ENCODE measurements at places on chromosomes 5 and 9.

DNA sequence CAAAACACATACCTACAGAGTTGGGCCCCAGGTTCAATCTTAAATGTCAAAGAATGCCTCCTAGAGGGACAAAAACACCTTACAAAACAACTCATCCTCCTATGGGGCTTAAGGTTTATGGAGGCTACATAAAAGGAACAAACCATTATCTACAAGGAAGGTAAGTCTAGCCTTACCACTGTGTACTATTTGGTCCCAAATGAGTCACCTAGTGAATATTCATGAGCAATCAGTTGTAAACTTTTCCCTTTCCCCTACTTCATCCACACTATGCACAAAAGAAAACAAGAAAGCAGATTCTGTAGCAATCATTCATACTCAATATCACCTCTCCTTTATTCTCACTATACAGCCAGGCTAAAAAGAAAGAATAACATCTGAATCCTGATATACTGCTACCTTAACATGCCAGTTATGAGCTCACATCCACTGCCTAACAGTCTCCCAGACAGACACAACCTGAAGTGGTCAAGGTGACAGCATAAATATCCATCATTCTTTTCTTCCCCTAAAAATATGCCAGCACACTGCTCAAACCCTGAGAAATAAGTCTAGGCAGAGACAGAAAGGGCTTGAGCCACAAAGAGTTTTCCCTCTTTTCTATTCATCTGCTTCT is 6.2 kb downstream of the OXCT1 start:
- DNase-seq: no peak

DNA sequence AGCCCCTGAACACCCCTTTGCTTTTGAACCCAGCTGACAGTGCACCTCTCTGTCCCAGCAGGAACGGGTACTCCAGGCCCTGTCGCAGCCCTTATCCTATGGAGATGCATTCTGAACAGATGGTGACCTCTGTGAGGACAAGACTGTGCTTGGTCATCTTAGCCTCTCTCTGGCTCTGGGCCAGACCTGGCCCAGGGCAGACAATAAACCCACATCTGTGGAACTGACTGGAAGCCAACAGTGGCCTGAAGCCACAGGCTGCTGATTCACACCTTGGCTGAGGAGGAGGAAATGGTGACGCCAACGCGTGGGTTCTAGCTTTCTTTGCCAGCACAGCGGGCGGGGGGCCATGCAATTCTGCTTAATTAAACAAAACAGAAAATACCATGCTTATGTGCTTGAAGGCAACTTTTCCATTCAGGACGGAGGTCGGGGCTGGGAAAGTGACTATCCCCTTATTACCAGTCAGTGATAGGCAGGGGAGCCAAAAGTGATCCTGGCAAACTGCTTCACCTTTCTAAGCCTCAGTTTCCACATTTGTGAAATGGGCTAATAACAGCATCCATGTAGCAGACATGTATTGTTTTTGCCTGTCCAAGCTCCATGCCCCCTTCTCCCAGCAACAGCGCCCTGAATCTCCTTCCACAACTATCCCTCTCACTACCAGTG is 10.8 kb downstream of the SH3PXD2B start:
- DNase-seq: no peak

DNA sequence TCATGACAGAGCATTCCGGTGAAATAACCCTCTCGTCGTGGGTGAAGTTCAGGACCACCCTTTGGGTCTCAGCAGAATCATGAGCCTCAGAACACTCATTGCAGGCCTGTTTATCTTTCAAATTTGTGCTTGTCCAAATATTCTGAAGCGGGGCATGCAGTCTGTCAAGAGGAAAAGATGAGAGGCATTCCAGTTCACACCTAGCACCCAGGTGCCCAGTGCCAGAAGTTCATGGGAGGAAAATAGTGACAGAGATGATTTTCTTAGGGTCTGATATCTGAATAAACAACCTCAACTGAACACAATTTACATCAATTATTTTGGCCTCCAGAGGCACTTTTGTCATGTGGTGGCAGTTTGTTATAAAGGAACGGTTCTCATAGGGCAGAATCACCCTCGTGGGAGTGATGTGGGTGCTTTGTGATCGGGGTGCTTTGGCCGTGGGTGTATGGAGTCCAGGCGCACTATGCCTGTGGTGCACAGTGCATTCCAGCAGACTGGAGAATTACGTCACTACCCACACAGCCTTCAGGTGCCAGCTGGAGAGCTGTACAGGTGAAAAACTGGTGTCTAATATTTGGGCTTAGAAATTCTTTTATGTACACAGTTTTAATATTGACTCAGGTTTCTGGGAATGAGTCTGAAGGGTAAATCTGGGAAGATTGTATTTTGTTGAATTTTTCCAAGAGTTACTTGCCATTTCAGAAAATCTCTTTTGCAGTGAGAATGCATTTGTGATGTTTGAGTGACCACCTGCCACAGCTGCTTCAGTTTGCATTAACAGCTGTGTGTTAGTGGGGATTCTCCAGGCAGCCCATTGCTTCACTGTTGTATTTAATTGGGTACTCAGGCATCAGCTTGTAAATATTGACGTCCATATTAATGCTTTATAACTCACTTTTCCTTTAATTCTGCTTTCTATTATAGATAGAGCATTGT is 289.3 kb downstream of the FANCC start:
- DNase-seq: no peak

DNA sequence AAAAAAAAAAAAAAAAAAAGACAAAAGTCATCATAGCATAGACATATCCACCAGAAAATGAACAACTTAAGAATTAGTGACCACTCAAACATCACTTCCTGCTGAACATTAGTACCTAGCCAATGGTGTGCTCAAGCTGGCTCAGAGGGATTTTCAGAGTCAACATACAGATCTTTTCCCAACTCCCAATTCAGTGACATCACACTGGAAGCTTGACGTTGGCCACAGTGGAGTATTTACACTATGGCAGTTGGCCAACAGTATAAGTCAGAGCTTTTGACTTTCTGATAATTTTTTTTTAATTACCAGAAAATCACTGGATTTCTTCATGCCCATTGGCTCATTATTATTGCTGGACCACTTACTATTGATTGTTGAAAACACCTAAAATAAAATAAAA is 383.5 kb downstream of the ARHGEF28 start:
- no peak for DNase-seq

DNA sequence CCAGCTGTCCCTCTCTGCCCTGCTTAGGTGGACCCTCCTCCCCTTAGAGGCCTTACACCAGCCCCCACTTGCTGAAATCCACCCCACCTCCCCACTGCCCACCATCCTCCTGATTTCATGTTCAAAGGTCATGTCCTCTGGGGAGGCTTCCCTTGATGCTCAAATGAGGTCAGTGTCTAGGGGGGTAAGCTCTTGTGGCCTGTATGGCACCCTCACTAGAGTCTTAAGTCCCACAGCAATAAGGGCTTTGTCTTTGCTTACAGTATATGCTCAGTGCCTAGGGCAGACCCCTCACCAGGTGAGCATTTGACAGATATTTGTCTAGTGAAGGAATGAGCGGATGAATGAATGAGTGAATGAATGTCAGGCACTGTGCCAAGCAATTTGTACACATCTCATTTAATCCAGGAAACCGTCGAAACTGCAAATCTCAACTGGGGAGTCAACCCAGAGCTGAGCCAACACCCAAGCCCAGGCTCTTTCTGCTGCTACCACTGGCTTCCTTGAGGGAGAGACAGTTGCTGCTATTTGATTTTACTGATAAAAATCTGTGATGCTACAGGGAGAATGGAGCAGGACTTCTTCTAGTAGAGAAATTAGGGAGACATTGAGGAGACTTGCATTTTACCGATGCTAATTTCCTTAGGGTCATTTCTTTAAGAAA is 101.9 kb downstream of the IQGAP2 start:
- no peak for DNase-seq

- DNase-seq: no peak
These were observed 65.8 kb upstream of the DAPK1 start for GRCh38 chr9:87431837-87432236.

GRCh38 chr5:137142764-137143605 is 356.1 kb downstream of the SPOCK1 start:
- DNase-seq: no peak

DNA sequence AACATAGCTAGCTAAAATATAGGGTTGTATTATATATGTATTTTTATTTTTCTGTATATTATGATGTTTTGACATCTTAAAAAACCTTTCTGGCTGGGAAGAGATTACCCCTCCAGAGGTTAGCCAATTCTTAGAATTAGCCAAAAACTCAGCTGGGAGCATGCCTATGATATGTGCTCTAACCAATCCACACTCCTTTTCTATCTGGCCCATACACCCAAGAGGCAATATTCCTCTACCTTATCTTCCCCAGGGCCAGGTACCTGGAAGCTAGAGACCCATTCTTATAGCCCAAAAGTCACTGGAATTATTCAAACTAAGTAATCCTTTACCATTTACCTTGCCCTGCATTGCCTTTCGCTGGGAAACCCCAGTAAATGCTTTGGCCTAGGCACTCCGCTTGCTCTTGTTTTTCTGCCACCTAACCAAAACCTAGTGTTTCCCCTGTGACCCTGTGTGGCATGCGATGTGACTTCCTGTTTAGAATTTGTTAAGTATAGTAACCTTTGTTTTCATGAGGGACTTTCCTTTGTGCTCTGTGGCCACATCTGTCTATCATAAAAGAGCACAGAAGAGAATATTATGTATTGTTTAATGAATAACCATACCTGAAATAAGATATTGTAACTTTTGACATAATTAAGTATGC is 37.4 kb downstream of the CSNK1G3 start:
- peak; percentile 23 for DNase-seq

GRCh38 chr9:33151007-33151557 is 16.1 kb downstream of the B4GALT1 start:
- no peak for DNase-seq

- no peak for DNase-seq
These were observed at the start of gene ADAM19 for GRCh38 chr5:157575381-157576020. ADAM19 (minus strand) TSS chr5:157575775; CDS start chr5:157575696, 79 bp downstream.

DNA sequence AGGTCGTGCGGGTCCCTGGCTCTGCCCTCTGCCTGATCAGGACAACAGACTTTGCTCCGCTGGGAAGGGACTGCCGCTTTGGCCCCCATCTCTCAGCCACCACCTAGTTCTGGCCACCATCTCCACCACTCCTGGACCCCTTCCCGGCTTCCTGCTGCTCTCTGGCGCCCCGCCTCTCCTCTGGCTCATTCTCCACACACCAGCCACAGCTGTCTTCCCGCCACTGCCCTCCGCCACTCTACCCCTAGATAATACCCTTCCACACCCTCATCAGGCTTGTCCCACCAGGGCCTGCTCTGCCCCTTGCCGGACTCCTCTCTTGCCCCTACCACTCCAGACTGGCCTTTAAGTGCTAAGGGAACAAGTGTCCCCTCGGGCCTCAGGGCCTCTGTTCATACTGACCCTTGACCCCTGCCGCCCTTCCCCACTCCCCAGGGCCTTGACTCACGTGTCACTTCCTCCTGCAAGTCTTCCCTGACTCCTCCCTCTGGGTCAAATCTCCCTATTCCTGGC is 3.0 kb upstream of the CDX1 start:
- DNase-seq: no peak
